ENCODE measurements at places on chromosomes 12 and 14. TPM values are rescaled to one million over a fixed set of nuclear protein-coding genes. Genes with fewer than 3 reads are reported as not detected.

The GAS2L3 gene
- total RNA-seq = 2.5 TPM

The HOXC11 gene
- total RNA-seq = not detected

The TSPAN8 gene
- total RNA-seq = 2.9 TPM

The PPFIA2 gene
- total RNA-seq = 5.2 TPM

DNA sequence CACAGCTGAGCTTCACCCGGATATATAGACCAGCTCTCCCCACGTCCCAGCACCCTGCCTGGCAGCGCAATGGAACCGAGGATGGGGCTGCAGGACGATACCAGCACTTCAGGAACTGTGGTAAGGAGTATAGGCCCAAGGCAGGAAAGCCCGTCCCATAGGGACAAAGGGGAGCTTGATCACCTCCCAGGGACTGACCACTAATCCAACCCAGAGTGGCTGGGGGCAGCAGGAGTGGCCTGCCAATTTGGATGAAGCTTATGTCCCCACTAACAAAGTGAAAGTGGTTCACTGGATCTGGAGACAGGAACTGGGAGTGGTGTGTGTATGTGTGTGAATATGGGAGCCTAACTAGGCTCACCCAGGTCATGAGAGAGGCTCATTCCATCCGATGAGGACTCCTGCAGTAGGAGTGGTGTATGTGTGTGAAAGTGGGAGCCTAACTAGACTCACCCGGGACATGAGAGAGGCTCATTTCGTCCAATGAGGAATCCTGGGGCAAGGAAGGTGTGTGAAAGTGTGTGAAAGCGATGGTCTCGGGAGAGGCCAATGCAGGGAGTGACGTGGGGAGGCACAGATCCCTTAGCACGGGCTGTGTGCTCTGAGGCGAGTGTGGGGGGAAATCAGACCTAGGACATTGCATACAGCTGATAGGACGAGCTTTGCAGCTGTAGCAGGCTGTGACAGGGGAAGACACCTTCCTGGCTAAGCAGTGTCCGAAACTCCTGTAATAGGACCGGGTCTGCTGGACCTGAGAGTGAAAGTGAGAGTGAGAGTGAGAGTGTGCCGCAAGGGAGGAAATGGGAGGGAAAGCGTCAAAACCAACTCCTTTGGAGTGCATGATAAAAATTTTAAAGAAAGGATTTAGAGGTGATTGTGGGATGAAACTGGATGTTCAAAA is 25.7 kb downstream of the KLRK1 start:
- DNase-seq = no peak

GRCh38 chr12:73798523-73798922 is 739.1 kb upstream of the ATXN7L3B start:
- DNase-seq = no peak

- DNase-seq = no peak
These were observed 21.0 kb upstream of the SNX6 start for GRCh38 chr14:34650786-34651584.

DNA sequence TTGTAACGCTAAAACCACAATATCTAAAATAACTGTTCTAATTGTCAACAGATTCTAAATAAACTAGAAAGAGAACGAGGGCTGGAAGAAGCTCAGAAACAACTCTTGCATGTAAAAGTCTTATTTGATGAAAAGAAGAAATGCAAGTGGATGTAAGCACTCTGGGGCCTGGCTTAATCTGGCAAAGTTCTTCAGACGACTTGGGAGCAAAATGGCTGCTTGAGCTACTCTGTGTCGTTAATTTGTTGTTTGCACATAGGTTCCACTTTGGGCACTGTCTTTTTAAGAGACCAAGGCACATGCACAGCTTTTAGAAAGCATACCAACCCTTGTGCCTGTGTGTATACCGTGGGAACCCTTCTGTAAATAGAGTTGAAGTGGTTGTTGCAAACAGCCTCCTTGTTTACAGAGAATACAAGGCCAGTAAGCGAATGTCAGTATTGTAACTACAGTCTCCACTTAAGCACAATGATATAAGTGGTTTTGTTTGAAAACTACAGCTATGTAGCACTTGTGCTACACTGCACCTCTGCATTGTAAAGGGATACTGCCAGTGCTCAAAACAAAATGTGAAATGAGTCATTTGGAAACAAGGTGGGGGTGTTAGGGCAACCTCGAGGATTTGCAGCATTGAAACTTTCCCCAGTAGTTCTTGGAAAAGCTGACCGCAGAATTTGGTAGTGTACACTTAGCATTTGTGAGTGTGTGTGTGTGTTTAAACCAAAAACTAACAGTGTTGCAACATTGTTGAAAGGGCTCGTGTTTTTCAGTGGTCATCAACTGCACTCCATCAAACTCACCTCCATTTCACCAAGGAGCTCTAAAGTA is 154.3 kb downstream of the CEP83 start:
- no peak for DNase-seq

GRCh38 chr14:68939893-68940613 is 39.0 kb downstream of the ACTN1 start:
- no peak for DNase-seq

DNA sequence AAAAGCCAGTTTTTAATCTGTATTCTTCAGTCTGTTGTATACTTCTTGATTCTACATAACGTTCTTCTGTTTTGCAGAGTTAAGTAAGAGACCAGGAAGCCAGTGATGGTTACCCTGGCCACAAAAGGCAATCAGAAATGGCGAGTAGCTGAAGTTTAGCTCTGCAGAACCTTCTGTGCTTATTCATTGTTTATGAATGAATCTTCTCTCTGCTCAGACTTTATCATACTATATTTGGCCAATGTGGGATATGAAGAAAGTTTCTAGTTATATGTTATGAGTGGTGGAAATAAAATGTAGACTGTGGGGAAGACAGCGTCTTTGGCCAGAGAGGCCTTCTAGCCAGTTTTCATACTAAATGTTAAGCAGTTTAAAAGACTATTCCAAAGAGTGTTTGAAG is 249.9 kb upstream of the RGS6 start:
- no peak for DNase-seq

- DNase-seq = no peak
These were observed 220.2 kb upstream of the PLEKHG7 start for GRCh38 chr12:92482599-92482998.

DNA sequence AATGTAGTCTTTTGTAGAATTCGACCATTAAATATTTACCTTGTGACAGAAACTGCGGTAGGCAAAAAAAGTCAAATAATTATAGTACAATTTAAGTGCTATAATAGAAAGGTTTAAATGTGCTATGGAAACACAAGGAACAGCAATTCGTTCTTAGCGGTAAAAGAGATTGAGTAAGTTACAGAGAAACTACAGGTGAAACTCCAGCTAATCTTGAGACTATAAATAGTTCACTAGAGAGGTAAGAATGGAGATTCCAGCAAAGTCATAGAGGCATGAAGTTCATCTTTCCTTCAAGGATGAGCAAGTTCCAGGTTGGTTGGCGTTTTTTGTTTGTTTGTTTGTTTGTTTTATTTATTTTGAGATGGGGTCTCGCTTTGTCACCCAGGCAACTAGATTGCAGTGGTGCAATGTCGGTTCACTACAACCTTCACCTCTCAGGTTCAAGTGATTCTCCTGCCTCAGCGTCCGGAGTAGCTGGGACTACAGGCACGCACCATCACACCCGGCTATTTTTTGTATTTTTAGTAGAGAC is 878 bp upstream of the R3HDM2 start:
- DNase-seq = no peak

- no peak for DNase-seq
These were observed 1051.9 kb upstream of the FLRT2 start for GRCh38 chr14:84477996-84478395.

DNA sequence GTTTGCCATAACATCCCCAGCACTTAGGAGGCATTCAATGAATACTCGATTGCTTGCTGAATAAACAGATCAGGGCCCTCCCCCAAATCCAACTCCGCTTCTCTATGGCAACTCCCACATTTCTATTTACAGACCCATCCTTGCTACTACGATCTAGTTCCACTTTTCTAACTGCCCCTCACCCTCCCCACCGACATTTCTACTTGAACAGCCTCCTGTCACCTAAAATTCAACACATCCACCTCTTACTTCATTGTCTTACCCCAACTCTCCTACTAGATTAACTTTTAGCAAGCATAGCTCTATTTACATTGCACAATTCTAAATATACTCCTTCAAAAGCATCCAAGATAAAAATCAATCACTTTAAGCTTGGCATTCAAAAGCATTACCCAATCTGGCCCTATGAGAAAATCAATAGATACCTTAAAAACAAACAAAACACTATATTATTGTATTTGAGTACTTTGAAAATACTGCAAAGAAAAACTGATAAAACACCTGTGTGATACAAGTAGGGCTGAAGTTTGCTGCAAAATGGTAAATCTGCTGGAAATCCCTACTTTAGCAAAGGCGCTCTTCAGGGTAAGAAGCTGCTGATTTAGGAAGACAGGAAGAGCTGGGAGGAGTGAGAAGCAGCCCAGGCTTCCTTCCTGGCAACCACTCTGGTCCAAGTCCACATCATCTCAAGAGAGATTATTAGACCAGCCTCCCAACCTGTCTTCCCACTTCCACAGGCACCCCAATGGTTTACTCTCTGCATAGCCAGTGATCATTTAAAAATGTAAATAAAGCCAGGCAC is 96.4 kb downstream of the HECTD4 start:
- no peak for DNase-seq

DNA sequence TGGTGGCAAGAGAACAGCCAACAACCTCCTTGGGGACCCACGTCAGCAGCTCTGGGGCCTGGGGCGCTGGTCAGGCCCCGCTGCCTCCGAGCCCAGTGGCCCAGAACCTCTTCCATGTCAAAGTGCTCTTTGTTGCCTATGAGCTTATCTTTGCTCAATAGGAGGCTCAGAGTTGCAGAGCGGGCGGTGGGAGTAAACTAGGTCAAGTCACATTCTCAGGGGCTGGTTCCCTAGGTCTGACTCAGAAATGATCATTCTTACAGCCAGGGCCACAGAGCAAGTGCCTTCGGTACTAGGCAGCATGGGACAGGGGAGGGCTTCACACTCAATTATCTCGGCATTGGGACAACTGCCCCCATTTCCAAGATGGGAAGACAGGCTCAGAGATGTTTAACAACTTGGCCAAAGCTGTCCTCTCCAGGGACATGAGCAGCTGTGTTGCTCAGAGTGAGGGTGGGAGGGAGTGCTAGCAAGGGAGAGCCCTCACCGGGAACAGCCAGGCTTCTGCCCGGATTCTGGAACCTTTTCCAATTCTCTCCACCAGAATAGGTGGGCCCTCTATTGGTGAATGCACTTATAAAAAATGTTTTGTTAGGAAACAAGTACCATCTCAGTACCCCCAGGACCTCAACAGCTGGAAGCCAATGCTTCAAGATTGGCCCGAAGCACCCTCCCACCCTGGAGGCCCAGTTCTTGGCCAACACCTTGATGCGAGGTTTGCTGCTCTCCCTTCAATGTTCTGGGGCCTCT is 11.9 kb downstream of the SLC25A29 start:
- DNase-seq = no peak

DNA sequence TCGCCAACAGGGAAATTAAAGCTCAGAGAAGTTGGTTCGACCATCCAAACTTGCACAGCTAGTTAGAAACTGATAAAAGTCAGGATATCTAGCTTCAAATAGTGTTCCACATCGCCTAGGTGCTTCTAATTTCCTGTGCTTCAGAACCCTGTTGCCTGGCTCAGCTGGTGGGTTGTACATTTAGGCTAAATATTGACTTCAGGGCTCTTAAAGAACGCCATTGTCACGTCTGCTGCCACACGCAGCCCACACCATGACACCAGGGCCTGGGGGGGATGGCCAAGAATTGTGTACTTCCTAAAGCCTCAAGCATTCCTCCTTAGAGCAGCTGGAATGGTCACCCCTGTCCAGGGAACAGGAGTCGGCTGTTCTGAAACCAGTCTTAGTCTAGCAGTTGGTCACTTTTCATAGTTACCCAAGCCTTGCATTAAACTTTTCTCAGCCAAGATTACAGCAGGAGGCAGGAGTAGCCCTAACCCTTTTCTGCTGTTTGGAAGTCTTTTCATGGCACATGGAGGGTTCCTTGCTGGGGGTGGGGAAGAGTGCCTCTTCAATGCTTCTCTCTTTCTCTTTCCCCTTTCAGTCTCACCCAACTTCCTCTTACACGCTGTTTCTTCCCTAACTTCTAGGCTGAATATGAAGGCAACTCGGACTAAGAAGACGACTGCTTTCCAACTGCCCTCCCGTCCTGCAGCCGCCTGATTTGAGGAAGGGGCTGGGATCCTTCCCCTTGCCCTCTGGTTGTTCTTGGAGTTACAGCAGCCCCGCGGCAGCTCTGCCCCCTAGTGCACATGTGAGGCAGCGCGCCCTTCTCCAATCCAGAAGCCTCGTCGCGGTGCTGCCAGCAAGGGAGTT is 17.1 kb downstream of the FOS start:
- no peak for DNase-seq
